ENCODE measurements at places on chromosomes 6 and 20.

DNA sequence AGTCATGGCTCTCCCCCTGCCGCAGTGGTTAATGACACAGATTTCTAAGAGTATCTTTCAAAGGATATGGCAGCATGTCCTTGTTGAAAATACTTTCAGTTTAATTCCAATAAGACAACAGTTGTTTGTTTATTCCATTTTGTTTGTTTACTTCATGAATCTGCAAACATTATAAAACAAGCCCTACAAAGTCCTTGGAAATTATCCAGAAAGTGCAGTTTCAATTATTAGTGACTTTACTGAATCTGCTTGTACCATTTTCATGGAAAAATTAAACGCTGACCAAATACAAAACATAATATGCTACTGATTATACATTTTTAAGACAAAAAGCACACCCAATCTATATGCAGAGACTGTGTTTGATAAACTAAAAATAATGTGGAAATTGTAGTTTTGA is 3.3 kb downstream of the HEY2 start:
- no peak for DNase-seq

- no peak for DNase-seq
Measured at GRCh38 chr6:56244528-56245253, 2.7 kb downstream of the COL21A1 start.

GRCh38 chr6:46961711-46962110 is 40.0 kb upstream of the ADGRF5 start:
- no peak for DNase-seq

DNA sequence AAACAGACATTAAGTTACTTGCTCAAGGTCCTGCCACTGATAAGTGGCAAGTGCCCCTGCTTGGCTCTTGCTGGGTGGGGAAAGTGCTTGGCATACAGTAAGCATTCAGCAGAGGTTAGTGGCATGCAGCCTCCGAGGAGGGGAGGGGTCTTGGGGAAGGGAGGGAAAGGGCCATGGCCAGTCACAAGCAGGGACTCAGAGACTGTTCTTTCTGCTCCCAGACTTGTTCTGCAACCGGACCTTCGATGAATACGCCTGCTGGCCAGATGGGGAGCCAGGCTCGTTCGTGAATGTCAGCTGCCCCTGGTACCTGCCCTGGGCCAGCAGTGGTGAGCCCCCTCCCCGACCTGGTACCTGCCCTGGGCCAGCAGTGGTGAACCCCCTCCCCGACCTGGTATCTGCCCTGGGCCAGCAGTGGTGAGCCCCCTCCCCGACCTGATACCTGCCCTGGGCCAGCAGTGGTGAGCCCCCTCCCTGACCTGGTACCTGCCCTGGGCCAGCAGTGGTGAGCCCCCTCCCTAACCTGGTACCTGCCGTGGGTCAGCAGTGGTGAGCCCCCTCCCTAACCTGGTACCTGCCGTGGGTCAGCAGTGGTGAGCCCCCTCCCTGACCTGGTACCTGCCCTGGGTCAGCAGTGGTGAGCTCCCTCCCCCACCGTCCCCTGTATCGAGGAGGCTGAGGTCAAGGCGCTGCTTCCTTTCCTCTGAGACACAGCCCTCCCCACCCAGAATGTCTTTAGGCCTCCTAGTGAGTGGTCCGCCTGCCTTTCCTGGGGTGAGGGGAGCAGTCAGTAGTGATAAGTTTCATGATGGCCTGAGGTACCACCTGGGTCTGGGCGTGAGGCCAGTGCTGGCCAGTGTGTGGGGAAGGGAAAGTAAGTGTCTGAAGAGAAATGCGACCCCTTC is 8.9 kb downstream of the GLP1R start:
- no peak for DNase-seq

DNA sequence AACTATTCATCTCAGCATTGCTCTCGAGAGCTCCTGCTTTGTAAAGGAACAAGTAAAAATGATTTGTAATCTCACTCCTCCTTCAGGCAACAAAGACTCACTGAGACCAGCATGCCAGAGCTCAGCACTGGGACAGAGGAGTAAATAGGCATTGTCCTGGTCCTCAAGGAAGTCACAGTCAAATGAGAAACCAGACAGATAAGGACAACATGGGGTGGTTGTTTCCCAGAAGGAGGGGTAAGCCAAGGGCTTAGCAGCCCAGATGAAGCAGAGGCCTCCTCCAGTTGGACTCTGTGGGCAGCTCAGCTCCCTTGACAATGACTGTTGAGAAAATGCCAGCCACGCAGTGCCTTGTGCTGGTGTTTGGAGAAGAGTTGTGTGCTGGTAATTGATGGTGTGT is 425.7 kb upstream of the CHD6 start:
- DNase-seq: no peak

DNA sequence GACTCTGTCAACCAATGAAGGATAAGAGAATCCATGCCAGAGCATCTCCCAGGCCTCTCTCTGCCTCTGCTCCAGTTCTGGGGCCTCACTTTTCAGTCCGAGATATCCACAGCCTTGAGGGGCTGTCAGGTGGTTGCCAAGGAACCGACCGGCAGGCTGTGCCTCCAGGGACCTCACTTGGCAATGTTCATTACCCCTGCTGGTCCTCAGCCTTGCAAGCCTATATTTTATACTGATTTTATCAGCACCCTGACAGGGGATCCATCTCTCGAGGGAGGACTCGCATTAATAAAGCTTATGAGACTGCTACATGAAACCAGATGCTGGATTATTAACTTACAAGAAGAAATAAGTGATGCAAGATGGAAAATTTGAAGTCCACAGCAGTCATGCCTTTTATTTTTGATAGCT is 39.9 kb downstream of the TMC2 start:
- no peak for DNase-seq

DNA sequence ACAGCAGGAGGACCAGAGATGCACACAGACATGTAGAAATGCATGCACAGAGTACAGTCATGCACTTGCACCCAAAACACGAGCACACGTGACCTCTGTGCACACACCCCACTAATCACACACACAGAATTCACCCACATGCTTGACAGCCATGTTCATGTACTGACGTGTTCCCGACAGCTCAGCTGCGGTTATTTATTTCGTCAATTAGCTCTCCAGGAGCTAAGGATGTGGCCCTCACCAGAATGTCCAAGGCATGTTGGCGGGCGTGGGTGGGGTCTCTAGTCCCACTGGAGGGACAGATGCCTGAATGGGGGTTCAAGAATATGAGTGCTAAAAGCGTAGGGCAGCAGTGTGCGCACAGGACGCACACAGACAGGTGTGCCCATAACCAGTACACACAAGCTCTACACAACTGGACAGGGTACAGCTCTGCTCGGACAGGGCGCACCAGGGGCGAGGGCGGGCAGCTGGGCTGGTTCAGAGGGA is 571 bp upstream of the PRPF6 start:
- peak; percentile 60 for DNase-seq

DNA sequence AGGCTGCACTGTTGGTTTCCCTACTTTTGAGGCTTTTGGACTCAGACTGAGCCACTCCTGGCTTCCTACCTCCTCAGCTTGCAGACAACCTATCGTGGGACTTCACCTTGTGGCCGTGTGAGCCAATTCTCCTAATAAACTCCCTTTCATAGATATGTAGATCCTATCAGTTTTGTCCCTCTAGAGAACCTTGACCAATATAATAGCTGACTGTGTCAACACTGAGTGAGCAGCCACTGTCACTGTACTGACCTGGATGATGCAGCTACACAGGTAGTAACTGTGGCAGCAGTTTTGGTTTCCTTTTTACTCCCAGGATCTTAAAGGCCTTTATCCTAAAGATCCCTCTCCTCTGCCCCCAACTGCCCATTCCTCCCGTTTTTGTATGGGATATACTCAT is 70.2 kb downstream of the SLC22A3 start:
- DNase-seq: no peak

- DNase-seq: no peak
Measured at GRCh38 chr20:33442136-33443005, 1.2 kb downstream of the SNTA1 start.

- DNase-seq: no peak
Measured at GRCh38 chr20:21159658-21160380, 33.9 kb downstream of the KIZ start.

DNA sequence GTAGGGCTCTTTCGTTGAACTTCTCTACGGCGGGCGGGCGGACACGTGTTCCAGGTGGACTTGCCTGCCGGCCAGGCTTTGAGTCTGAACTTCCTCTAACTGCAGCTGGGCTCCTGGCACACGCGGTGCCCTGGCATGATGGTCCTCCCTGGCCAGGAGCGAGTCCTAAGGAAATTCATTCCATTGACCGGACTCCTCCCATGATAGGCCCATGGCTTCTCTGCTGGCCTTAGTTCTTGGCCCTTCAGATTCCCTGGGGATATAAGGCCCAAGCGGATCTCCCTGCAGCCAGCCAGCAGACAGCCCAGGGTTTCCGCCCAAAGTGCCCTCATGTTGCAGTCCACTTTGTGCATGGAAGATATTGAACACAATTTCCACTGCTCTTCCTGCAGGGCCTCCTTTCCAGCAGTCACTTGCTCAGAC is 39.4 kb downstream of the TBC1D7 start:
- DNase-seq: no peak

- no peak for DNase-seq
Measured at GRCh38 chr20:48932375-48932941, 10.9 kb downstream of the ARFGEF2 start.

DNA sequence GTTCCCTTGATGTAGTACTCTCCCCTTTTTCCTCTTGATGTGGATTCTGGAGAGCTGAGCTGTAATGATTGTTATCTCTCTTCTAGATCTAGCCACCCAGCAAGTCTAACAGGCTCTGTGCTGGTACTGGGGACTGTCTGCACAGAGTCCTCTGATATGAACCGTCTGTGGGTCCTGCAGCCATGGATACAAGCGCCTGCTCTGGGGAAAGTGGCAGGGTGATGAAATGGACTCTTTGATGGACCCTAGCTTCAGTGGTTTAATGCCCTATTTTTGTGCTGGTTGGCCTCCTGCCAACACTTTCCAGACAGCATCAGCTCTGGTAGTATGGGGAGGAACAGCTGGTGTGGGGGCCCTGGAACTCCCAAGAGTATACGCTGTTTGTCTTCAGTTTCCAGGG is 216.3 kb downstream of the ADGRG6 start:
- DNase-seq: no peak

All from activated CD4-positive, alpha-beta T cell treated with anti-CD3 and anti-CD28 coated beads, Interleukin-2, amount 50 U/mL, for 16 hours (primary cell).